Non-pigmented ciliary epithelial cell (primary cell): ENCODE measurements at places on chromosomes 11 and 22.

DNA sequence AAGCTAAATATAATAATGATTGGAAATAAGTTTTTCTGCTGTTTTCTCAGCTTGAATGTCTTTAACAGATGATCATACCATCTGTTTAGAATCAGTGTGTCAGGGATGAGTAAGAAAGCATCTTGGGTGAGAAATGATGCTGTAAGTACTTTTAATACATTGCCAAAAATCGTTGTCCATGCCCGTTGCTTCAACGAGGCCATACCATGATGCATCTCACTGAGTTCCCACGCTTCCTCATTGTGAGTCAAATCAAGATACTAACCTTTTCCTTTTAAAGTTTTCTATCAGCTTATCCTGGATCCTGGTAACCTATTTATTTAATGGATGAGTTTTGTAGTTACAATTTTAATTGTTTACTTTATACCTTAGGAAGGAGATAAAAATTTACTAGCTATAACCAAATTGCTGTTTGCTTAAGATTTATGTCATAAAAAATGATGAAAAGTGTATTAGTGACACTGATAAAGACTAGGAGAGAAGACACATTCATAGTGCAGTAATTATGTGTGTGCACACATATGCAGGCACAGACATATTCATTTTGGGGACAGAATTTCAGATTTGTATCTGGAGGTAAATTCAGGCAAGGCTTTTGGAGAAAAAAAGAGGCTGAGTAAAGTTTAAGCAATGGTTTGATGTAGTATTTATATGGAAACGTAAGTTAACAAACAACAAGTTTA is 154.8 kb downstream of the UVRAG start:
- DNase-seq, result no peak

GRCh38 chr11:78869293-78869692 is 294.6 kb upstream of the NARS2 start:
- no peak for DNase-seq

DNA sequence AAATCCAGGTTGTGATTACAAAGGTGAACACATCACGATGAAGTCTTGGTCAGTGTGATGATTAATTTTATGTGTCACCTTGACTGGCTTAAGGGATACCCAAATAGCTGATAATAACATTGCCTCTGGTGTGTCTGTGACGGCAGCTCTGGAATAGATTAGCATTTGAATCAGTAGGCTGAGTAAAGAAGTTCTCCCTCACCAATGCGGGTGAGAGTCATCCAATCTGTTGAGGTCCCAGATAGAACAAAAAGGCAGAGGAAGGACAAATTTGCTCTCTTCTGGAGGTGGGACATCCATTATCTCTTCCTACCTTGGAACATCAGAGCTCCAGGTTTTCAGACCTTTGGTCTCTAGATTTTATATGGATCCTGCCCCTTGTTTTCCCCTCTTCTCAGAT is 856.2 kb upstream of the CCDC90B start:
- no peak for DNase-seq

DNA sequence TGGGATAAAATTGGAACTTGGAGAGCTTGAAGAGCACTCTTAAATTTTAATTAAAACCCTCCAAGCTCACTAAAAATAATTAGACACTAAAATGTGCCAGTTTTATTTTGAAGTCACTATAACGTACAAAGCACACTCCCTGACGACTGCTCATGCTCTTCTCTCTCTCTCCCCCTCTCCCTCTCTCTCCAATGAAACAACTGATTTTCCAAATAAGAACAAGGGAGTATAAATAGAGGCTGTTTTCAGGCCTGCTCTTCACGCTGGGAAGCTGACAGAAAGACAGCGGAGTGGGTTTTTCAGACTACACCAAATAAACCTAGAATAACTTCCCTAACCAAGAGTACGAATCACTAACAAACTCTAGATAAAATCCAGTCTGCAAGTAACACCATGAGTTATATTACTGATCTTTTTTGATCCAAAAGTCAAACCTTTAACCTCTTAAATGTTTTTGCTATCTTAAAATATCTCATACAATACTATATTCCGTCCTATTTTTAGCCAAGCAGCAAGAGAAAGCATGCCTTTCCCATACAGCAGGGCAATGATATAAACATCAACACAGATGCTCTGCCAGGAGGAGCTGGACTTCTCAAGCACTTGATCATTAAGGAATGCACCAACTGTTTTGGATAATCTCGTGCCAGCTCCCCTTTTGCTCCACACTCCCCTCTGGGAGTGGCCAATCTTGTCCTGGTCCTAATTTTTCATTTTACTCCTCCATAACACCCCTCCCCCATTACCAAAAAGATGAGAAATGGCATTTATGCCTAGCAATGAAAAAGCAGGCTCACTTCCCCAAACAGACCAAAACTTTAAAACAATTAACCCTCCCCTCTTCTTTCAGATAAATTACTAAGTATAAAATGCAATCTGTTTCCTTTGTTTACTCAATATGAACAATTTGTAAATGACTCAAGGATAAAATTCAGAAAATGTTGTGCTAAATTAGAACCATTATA is 116.9 kb downstream of the SOX6 start:
- DNase-seq, result no peak

- DNase-seq, result no peak
Observed at GRCh38 chr22:20940904-20941385, 23.7 kb downstream of the CRKL start.

GRCh38 chr11:84747871-84748270 is 879.3 kb downstream of the DLG2 start:
- no peak for DNase-seq

- DNase-seq, result no peak
Observed at GRCh38 chr11:8022876-8023275, 35.7 kb downstream of the EIF3F start.

DNA sequence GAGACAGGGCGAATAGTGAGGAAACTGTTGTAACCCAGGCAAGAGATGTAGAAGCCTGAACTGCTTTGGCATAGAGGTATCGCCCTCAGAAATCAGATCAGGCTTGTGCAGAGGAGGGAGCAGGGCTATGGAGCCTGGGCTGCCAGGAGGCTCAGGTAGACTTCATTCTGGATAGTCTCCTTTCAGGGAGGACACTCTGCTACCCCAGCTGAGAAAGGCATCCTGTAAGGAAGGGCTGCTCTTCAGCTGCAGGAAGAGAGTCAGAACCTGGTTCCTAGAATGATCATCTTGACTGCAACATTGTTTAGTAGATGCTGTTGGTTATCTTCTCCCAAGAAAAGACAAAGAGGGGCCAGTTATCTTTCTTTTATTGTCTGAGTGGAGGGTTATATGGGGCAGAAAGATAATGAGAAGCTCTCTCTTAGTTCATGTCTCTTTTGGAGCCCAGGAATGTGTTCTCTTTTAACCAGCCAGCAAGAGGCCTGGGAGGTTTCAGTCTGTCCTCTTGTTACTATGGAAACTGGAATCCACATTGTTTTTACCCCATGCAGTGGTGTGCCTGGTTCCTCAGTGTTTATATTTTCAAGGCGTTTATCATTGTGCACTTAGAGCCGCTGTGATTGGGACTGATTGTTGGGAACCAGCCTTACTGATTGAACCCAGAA is 95.7 kb downstream of the STIM1 start:
- no peak for DNase-seq

- DNase-seq, result no peak
Observed at GRCh38 chr11:121419836-121420235, 32.3 kb upstream of the SORL1 start.

GRCh38 chr11:69335781-69336405 is 41.9 kb downstream of the MYEOV start:
- no peak for DNase-seq

DNA sequence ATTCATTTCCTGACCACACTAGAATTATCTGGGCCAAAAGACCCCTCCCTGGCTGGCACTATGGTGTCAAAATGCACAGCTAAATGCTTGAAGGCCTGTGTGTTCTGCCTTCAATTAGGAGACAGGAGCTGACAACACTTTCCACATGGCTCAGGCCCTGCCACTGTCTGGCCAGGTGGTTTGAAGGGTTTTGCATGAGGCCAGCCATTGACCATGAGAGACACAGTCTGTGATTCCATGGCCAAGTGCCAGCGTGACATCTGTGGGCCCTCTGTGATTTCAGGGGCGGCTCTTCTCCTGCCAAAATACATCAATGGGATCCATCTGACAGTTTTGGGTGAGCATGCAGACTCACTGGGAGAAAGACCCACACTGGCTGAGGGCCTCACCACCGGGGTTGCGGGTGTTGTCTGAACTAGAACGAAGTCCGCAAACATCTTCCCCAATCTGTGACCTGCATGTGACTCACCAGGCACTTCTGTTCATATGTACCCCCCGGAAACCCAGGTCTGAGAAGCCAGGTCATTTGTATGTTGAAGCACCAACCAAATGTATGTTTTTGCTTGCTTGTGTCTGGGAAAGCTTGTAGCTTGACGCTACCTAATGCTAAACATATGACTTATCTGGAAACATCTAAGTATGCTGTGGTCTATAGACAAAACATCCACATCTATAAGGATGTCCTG is 20.7 kb upstream of the NAV2 start:
- no peak for DNase-seq
